ENCODE measurements at places on chromosomes 3 and 15.

- no peak for DNase-seq
These were observed 241.6 kb downstream of the SCAPER start for GRCh38 chr15:76663529-76663928.

- no peak for DNase-seq
These were observed 238.7 kb downstream of the XXYLT1 start for GRCh38 chr3:195032106-195032759.

- DNase-seq, result no peak
These were observed 847.4 kb downstream of the FHIT start for GRCh38 chr3:60403866-60404265.

DNA sequence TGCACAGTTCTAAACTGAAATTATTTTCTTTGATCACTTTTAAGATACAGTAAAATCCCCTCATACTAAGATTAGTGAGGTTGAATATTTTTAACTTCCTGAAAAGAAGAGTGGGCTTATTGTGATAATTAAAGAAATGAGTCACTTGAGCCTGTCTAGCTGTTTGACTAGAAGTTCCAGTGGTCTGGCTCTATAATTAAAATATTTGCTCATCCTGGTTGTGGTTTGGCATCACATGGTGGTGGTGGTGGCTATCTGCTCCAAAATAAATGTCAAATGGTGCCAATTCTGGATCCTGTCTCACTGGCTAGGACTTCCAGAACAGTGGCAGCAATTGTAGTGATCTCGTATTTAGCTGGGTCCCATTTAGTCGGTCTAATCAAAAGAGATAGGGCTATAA is 8.6 kb upstream of the TEX9 start:
- no peak for DNase-seq

DNA sequence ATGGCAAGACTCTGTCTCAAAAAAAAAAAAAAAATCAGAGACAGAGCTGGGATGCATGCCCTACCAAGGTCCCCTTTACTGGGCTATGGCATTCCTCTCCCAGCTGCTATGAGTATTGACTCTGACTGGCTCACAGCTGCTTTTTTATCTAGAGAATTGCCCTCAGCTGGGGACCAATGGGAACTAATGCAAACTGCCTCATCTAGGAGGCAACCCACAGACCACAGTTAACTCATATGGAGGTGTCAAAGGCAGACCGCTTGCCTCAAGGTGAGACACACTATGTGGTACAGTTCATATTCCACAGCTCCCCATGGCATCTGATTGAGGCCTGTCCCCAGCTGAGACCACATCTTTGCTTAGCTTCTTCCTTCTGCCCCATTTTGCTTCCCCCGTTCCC is 183.5 kb upstream of the EOMES start:
- no peak for DNase-seq

- DNase-seq, result no peak
These were observed 196.2 kb upstream of the CNTN4 start for GRCh38 chr3:1902416-1902815.

DNA sequence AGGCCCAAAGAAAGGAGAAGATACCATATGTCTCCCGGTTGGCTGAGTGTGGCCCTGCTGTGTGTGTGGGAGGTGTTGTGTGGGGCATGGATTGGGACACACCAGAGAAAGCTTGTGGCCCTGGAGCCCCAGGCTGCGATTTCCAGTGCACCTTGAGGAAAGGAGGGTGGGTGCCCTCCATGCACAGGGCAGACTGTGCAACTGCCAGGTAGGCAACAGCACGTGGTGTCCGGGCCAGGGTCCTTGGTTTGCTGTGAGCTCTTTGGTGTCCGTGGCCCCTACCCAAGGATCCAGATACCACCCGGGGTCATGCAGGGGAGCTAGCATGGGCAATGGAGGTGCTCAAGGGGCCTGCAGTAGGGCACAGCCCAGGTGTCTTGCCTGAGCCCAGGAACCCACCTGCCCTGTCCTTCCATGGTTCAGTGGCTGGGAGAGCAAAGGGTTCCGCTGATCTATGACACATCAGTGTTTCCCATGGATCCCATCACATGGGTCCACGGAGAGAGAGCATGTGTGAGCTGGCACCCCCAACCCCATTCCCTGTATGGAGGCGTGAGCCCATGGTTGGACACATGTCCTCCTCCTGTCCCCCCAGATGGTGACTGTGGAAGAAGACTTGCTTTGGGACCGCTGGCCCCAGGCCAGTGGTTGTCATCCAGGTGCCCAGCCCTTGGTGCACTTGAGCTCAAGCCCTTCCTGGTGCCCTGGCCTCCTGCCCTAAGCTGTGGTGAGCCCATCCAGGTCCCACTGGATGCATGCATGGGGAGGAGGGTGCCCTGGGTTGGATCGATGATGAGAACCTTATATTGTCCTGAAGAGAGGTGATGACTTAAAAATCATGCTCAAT is 223.4 kb downstream of the SNRPN start:
- DNase-seq, result no peak

DNA sequence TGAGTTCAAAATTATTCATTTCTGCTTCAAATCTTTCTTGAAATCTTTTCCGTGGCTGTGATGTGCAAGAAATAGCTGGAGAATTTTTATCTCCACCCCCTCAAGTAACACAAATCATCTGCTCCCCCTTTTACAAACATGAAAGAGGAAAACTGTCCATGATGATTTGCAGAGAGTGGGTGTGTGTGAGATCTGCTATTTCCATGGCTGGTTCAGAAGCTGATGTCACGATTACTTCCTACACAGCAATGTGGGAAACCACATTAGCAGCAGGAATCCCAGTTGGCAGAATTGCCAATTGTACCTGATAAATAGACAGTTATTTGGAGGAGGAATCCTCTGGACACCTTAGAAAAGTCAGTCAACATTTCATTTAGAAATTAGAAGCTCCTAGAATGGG is 75.2 kb upstream of the GRM7 start:
- no peak for DNase-seq

DNA sequence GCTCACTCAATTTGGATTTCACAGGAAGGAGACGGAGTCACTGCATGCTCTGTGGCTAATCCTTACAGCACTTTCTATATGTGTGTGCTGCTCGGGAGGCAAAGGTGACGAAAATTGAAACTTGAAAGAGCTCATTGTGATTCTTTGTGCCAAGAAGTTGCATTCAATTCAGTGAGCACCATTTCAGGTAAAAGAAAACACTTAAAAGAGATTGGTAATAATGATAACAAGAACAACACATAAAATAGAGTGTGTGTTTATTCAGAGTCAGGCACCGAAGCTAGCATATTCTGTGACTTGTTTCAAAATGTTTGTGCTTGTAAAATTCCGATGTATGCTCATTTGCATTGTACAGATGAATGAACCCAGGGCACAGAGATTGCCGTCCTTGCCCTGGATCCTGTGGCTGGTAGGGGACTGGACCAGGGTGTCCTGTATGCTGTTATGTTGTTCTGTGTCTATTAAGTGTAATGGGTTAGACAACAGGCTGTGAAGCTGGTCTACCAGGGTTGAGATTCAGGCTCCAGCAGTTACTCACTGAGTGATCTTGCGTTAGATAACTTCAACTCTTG is 193.3 kb upstream of the PROK2 start:
- no peak for DNase-seq

- DNase-seq, result no peak
These were observed 46.9 kb downstream of the IL17RD start for GRCh38 chr3:57118254-57118653.

- DNase-seq, result no peak
These were observed 83.1 kb upstream of the PLCL2 start for GRCh38 chr3:16801698-16802097.

DNA sequence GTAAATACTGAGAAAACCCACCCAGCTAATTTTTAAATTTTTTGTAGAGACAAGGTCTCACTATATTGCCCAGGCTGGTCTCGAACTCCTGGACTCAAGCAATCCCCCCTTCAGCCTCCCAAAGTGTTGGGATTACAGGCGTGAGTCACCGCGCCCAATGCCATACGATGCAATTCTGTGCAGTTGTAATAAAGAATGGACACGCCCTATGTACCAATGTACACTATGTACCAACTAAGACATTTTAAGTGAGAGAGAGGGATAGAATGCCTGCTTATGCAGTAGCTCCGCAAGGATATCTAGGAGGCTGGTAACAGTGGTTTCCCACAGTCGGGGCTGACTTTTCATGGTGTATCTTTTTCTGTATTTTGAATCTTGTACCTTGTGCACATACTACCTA is 14.6 kb downstream of the ZNF710 start:
- DNase-seq, result no peak

All from stimulated activated CD4-positive, alpha-beta T cell treated with anti-CD3 and anti-CD28 coated beads, Interleukin-1b, Interleukin-23, amount 100 ng/mL, for 4 hours (primary cell).